ENCODE measurements at places on chromosomes 3 and 15.

- DNase-seq = no peak
These were observed 5.2 kb upstream of the GNAI2 start for GRCh38 chr3:50230794-50231125.

GRCh38 chr3:151814588-151814987, 672 bp downstream of the AADAC start:
- no peak for DNase-seq

- DNase-seq = no peak
These were observed 96.9 kb upstream of the RPL32 start for GRCh38 chr3:12938258-12938711.

DNA sequence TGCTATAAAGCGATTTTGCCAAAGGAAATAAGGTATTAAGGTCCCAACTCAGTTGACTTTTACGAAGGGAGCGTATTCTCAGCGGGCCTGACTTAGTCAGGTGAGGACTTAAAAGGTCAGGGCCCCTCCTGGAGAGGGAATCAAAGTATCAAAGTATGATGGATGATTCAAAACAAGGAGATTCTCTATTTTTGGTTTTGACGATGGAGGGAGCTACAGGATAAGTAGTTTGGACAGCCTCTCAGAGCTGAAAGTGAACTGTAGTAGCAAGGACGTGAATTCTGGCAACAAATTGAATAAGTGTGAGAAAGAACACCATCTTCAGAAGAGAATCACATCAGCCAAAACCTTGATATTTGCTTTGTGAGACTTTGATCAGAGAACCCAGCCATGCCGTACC, 1186.5 kb downstream of the SI start:
- DNase-seq = no peak

GRCh38 chr3:42653560-42654330, at the start of gene ZBTB47:
Gene ZBTB47 (plus strand): TSS chr3:42653697. CDS start chr3:42658356, 4,659 bp downstream.
- DNase-seq = no peak

DNA sequence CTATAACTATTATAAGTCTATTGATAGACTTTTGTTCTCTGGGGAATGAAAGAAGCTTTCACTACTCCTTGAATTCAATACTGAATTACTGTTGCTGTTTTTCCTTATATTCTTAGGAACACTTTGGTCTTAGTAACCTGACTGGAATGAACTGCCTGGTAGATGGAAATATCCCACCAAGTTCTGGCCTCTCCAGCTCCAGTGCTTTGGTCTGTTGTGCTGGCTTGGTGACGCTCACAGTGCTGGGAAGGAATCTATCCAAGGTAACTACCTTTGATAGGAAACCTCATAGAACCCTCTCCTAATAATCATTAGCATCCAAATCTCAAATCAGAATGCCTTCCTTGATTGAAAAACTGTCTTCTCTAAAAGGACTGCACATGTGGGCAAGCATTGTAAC, 69.1 kb downstream of the GALK2 start:
- no peak for DNase-seq

GRCh38 chr3:195147649-195148080, 123.3 kb downstream of the XXYLT1 start:
- no peak for DNase-seq
